ENCODE measurements at places on chromosomes 4 and X.

- DNase-seq, result no peak
Measured at GRCh38 chr4:534576-535151, 35.7 kb downstream of the PIGG start.

GRCh38 chr4:177478496-177478895 lies 36.3 kb upstream of the AGA start:
- no peak for DNase-seq

GRCh38 chr4:1029529-1029928 lies 18.1 kb downstream of the FGFRL1 start:
- DNase-seq, result no peak

- no peak for DNase-seq
Measured at GRCh38 chr4:37742149-37742548, 56.0 kb upstream of the RELL1 start.
